Transverse colon (tissue), 4 donors: ENCODE measurements at places on chromosomes 12 and 14. TPM values are rescaled to one million over a fixed set of nuclear protein-coding genes. Genes with fewer than 3 reads are reported as not detected.

The ATXN3 gene
- 24.7 TPM for total RNA-seq

The CCND2 gene
- 32.9 TPM for total RNA-seq

DNA sequence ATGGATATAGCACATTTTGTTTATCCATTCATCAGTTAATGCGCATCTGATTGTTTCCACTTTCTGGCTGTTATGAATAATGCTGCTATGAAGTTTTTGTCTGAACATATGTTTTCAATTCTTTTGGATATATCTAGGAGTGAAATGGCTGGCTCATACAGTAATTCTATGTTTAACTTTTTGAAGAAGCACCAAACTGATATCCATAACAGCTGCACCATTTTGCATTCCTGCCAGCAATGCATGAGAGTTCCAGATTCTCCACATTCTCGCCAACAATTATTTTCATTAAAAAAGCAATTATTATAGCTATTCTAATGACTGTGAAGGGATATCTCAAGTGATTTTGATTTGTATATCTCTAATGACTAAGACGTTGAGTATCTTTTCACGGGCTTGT is 89.9 kb upstream of the PPP4R3A start:
- DNase-seq: no peak

DNA sequence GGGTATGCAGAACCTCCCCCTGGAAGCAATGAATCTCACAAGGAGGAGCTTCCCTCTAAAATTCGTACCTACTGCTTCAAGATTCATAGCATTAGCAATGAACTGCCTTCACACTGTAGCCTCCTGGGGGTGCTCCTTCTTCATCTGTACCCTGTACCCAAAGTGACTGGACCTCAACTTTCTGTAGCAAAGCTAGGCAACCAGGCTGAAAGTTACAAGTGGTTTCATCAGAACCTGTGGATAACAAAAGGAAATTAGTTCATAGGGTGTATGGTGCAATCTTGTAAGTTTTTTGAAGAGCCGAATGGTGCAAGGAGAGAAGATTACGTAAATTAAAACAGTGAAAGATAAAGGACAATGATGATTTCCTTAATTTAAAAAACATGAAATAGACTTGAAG is 1541.7 kb upstream of the FLRT2 start:
- no peak for DNase-seq

DNA sequence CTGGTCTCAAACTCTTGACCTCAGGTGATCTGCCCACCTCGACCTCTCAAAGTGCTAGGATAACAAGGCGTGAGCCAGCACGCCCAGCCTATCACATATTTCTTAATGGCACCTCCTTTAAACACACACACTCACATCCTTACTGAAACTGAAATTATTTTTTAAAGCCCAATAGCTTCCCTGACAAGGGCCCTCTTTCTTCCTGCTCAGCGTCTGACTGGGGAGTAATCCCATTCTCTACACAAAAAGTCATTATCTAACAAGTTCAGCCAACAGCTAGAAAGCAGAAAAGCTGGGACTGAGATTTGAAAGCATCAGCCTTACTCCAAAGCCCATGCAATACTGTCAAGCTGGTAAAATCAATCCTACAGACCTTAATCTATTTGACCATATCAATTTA is 10.0 kb upstream of the AICDA start:
- DNase-seq: no peak
